ENCODE measurements at places on chromosomes 4 and X.

DNA sequence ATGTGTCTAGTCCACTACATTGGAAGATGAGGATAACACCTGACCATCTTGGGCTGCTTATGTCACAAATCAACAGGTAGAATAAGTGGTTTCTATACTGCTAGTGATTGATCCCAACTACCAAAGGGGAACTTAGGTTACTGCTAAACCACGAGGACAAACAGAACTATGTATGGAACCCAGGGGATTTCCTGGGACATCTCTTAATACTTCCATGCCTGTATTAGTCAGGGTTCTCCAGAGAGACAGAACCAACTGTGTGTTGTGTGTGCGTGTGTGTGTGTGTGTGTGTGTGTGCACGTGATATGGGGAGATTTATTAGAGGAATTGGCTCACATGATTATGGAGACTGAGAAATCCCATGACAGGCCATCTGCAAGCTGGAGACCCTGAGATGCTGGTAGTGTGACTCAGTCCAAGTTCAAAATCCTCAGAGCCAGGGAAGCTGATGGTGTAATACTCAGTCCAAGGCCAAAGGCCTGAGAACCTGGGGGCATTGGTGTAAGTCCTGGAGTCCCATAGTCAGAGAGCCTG is 16.2 kb upstream of the AFF1 start:
- DNase-seq: no peak

- no peak for DNase-seq
Measured at GRCh38 chr4:74431113-74431826, 13.7 kb upstream of the AREG start.

- DNase-seq: no peak
Measured at GRCh38 chr4:113952452-113953029, 26.9 kb downstream of the ARSJ start.

DNA sequence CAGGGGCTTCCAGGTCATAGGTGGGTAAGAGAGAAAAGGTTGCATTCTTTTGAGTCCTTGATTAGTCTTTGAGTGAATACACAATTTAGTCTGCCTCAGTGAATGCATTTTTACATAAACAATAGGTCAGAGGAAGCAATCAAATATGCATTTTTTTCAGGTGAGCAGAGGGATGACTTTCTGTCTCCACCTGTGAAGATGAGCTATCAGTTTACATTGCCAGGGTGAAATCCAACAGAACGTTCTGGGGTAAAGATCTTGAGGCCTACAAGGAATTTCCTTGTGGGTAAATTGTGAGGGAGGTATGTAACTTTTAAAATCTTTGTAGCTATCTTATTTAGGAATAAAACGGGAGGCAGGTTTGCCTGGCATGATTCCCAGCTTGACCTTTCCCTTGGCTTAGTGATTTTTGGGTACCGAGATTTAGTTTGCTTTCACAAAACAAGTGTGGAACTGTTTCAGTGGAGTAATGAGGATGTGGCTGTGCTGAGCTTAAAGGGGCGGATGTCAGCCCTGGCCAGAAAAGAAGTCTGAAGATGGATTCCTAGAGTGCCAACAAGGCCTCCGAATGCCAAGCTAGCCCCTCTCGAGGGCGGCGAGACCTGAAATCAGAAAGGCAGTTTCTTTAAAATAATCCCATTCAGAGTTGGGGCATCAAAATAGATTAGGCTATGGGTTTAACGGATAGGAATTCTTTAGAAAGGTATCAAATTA is 29.5 kb downstream of the TMEM131L start:
- no peak for DNase-seq

DNA sequence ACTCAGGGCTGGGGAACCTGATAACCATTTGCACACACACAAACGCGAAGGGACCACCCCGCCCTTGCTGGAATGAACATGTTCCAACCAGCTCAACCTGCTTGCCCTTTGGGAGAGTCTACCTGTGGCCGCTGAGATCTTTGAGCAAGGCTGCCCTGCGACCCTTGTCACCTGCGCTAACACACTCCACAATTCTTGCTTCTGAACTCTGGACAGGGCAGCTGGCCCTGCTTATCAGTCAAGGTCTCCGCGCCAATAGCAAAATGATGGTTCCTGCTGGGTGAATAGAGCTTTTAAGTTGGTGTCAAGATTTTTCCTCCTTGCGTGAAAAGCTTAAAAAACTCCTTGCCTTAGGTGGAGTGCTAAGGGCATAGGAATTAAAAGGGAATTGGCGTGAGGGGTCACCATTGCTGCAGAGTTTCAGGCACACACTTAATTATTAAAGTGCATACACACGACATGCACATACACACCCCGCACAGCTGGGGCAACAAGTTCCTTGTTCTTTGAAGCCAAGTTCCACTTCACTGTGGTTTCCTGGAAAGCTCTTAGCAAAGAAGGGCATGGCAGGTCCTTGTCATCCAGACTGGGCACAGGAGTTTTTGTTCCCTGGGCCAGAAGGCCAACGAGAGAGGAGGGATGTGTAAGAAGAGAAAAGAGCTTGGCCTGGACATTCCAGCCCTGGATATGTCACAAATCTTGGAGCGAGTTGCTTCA is 207.7 kb downstream of the STIM2 start:
- DNase-seq: no peak

DNA sequence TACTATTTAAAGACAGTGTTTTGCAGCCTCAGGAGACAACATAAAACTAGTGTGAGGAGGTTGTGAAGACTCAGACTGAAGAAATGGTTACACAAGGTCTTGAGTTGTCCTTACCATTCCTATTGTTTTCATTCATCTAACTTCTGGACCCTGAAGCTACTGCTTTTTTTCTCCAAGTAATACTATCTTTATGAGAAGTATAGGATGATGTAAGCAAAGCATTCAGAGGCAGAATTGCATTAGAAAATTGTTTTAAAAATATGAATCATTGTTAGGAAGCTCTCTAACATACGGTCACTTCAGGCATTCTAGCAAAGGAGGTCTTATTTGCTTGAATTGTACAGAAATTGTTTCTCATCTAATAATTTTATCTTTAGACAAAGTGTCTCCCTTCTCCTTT is 357.8 kb downstream of the TLL1 start:
- DNase-seq: no peak

- DNase-seq: no peak
Measured at GRCh38 chr4:123547216-123548165, 150.9 kb downstream of the SPRY1 start.

- no peak for DNase-seq
Measured at GRCh38 chr4:123409334-123409733, 12.7 kb downstream of the SPRY1 start.

GRCh38 chr4:137960371-137961050 is 281.6 kb downstream of the SLC7A11 start:
- DNase-seq: no peak

- no peak for DNase-seq
Measured at GRCh38 chr4:25903900-25904747, 9.9 kb upstream of the SMIM20 start.

DNA sequence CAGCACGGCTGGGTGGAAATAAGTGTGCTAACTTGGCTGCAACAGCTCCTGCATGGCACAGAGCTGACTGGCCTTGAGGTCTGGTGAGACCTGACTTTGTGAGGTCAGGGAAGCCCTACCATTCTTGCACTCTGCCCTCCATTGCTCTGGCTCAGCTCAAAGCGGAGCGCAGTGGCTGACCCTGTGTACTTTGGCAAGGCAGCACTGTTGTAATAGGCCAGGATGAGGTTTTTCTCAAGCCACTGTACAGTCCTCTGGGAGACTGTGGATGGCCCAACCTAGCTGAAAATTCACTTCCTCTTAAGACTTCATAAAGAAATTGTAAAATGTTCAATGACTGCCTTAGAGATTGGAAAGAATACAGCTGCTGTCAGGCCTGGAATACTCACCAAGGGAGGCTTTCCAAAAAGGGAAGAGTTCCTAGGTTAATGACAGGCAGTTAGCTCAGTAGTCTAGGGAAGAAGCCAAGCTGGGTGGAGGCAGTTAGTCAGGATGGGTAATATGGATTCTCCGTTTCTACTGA is 129.8 kb downstream of the GUCY2F start:
- DNase-seq: no peak

DNA sequence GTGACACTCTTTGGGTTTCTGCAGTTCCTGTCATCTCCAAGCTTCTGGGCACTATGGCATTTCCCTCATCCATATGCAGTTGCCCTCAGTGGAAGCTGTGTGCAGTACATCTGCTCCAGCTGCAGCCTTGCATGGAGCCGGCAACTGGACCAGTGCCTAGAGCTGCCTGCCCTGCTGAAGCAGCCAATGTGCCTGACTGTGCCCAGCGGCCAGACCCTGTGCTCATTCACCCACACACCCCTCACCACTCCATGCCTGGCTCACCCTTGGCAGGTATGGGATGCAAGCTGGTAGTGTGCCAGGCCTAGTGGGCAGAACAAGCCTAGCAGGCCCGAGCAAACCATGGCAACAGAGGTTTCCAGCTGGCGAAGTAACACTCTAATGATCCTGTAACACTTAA is 370.8 kb downstream of the FSTL5 start:
- no peak for DNase-seq

- no peak for DNase-seq
Measured at GRCh38 chr4:3638080-3638795, 106.0 kb upstream of the LRPAP1 start.

- no peak for DNase-seq
Measured at GRCh38 chr4:137063961-137064360, 468.3 kb downstream of the PCDH18 start.

DNA sequence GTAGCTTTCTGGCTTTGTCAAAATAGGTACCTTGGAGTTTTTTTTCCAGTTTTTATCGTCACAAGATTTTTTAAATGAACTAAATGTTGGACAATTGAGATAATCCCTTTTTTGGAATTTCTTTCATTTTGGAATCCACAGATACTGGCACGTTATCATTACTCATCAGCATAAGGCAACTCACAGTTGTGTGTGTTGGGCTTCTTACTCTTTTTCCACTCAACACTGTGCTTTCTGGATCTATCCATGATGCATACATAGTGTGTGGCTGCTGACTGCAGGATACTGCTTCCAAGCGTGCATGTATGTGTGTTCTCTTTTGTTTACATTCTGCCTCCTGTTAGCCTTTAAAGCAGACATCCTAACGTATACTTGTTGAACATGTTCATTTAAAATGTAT is 113.5 kb upstream of the FAM9A start:
- no peak for DNase-seq

- no peak for DNase-seq
Measured at GRCh38 chrX:40508560-40508959, 72.2 kb upstream of the ATP6AP2 start.

DNA sequence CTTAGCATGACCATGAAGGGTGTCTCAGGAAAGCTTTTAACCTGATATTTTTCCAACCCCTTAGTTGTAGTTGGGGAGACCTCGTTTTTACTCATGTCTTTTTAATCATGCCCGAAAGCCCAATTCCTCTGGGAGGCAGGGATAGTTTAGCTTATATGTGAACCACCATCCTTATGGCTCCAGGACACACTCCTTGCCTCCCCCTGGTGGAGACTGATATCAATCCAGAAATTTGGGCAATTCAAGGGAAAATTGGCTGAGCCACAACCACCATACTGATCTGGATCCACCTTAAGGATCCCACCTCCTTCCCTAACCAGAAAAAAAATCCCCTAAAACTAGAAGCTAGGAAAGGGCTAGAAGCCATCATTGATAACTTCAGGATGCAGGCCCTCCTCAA is 13.4 kb upstream of the COL25A1 start:
- no peak for DNase-seq

DNA sequence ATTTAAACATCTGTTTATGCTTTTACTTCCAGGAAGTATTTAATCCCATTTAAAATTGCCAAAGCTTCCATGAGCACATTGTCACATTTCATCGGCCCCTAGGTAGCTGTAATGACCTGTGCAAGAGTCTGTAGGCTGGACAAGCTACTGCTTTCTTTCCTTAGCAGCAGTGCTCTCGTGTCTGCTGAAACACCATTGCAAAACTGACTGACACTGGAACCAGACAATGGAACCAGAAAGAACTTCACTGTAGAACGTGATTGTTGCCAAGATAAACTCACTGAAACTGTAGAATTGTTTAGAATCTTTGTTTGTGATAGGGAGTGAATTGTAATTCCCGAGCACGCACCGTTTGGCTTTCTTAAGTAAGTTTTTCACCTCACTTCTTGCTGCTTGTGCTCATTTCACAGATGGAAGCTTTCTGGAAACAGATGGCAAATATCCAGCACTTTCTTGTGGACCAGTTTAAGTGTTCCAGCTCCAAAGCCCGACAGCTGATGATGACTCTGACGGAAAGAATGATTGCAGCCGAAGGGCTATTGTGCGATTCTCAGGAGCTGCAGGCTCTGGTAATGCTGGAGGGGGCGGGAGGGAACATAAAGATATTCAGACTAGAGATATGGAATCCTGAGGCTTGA is 36.9 kb downstream of the EVC start:
- DNase-seq: peak; percentile 77

- DNase-seq: no peak
Measured at GRCh38 chr4:26719954-26720552, 136.2 kb downstream of the TBC1D19 start.

- no peak for DNase-seq
Measured at GRCh38 chr4:78788007-78788889, 12.1 kb downstream of the BMP2K start.

DNA sequence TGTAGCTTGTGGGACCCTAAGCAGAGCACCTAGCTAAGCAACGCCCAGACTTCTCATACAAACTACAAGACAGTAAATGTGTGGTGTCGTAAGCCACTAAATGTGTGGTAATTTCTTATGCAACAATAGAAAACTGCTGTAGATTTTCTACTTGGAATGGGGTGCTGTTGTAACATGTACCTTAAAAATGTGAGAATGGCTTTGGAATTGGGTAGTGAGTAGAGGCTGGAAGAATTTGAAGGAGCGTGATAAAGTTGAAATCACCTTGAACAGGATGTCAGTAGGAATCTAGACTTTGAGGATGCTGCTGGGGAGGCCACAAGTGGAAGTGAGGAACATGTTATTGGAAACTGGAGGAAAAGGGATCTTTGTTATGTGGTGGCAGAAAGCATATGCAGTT is 43.2 kb upstream of the FUNDC1 start:
- DNase-seq: no peak

DNA sequence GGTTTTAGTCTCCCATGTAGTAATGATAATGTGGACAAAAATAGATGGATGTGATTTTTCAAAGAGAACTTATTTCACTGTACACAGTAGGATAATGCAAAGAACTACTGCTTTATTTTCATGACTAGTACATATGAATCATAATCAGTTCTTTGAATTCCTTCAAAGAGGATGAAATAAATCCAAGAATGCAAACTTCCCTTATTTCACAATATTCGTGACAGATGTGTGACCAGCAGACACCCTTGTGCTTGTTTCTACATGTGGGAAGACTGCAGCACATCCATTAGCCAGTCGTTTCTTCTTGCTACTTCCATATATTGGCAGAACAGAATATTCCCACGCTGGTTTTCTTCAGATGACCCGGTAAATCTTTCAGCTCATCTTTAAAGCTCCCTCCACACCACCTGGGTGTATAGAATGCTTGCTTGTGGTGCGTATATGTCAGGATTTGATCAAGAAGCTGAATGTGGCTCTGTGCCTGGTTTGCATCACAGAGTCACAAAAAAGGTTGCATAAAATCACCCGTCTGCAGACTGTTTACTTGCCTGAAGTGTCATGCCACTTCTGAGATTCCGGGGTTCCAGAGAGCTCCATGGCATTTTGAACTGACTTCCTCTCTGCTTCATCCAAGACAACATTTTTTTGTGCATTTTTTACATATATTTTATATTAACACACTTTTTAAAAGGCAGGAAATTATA is 47.7 kb upstream of the FAT4 start:
- peak; percentile 69 for DNase-seq

- no peak for DNase-seq
Measured at GRCh38 chr4:141565379-141566089, 70.8 kb upstream of the IL15 start.

- no peak for DNase-seq
Measured at GRCh38 chrX:106707771-106708454, 18.6 kb upstream of the RNF128 start.
